ENCODE measurements at places on chromosomes 1 and 21.

- DNase-seq, result no peak
Measured at GRCh38 chr1:168387781-168388760, 107.4 kb downstream of the TBX19 start.

DNA sequence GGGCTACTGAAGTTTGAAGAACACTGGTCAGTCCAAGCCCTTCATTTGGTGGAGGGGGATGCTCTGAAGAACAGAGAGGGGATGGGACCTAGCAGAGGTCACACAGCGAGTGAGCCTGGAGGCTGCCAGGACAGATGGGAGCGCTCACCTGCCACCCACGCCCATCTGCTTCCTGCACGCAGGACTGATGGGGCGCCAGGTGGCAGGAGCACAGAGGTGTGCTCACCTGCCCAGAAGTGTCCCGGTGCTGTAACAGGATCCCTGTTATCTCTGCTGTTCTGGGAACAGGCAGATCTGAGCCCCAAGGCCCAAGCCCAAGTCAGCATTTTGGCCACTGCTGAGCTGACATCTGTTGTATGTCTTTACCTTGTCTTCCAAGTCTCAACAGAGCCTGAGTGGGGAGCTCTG, 40.5 kb downstream of the EPHB2 start:
- DNase-seq, result no peak

DNA sequence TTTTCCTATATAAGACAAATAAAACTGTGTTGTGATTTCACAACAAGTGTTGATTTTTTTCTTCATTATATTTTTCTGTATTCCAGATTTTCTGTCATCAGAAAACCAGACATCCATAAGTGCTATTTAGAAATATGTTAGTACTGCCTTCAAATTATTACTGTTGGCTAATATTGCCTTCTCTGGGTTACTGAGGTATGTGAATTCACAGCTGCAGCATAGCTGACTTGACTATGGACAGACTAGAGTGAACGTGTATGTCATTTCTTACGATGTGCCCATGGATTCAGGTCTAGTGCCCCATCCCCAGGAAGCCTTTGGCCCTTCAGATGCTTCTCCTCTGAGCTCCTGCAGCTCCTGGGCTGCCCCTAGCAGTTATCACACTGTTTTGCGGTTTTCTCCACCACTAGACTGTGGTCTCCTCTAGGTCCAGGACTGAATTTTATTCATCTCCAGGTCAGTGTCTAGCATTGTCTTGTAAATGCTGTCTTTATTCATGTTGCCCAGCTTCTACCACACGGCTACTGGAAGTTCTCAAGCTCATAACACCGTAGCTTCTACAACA, 118.5 kb downstream of the FGGY start:
- no peak for DNase-seq

DNA sequence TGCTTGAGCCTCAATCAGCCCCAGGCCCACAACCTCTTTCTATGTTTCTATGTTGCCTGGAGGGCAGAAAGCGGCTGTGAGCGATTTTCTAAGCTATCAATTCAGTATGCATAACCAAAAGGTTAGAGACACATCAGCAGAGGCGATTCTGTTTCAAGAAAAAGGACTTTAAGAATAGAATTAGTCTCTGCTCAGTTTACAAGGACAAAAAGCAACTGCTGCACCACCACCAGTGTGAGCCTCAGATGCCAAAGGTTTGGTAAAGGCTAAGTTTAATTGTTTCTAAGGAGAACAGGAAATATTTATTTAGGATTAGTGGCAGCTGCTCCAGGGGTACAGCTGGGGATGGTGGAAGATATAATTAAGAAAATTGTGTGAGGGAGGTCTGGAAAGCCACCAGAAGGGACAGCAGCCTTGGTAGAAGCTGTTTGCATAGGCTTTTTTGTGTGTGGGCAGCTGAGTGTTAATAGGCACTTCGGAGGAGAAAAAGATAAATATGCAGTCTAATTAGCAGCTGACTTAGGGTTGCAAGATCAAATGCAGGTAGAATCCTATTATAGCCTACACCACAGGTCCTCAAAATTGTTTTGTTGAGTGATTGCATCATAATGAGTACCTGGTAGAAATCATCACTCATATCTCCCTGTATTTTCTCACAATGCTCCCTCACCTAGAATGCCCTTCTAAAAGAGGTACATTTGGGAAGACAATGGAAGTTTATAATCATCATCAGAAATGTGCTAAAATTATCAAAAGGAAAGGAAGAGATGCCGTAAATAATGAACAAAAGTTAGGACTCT, 35.8 kb downstream of the ZC3H11B start:
- DNase-seq, result no peak

DNA sequence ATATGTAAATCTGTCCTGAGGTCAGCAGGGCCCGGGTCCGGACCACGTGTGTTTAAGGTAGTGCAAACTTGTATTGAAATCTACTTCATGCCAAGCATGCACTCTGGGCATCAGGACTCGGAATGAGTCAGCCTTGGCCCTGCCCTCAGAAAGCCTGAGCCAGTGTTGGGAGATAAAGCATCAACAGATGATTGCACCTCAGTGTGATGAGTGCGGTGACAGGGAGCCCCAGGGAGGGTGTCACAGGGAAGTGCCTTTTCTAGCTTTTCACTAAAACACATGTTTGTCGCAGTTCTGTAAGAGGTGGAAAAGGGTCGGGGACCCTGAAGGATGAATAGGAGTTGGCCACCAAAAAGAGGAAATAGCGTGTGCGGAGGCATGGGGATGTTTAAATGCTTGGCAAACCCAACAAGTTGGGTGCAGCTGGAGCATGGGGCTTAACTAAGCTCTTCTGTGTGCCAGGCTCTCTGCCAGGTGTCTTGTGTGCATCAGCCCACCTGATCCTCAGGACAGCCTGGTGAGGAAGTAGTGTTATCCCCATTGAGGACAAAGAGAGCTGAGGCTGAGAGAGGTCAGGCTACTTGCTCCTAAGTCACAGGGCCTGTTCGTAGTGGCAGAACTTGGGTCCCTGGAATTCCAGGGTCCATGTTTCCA, 48.2 kb upstream of the EPB41 start:
- DNase-seq, result no peak

DNA sequence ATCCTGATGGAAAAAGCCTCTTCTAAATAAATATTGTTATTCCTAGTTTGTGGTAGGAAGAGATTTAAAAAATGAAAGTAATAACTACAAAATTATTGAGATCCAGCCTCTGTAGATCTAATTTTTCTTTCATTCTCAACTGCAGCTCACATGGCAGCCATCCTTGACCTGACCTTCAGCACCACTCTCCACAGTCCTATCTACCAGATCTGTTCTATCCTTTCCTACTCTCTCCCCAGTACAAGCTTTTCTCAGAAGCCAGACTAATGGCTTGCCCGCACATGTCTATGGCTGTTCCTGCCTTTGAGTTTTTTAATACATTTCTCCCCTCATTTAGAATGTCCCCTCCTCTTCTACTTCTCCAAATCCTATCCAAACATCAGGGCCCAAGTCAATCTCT, 51.5 kb downstream of the MACO1 start:
- DNase-seq, result no peak

DNA sequence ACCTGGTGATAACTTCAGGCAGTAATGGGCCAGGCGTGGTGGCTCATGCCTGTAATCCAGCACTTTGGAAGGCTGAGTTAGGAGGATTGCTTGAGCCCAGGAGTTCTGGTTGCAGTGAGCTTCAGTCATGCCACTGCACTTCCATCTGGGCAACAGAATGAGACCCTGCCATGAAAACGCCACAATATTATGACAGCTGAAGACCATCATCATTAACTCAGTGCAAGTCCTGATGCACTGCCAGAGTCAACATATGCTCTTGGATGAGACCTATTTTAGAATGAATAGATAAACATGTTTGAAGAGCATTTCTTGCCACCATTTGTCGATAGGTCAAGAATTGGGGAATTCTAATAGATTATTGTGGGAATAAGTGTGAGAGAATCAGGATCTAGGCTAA, 26.4 kb downstream of the HENMT1 start:
- DNase-seq, result no peak

GRCh38 chr1:182707122-182707521, 22.7 kb upstream of the RGS8 start:
- DNase-seq, result no peak

- DNase-seq, result no peak
Measured at GRCh38 chr21:33286076-33286475, 19.9 kb downstream of the IL10RB start.

DNA sequence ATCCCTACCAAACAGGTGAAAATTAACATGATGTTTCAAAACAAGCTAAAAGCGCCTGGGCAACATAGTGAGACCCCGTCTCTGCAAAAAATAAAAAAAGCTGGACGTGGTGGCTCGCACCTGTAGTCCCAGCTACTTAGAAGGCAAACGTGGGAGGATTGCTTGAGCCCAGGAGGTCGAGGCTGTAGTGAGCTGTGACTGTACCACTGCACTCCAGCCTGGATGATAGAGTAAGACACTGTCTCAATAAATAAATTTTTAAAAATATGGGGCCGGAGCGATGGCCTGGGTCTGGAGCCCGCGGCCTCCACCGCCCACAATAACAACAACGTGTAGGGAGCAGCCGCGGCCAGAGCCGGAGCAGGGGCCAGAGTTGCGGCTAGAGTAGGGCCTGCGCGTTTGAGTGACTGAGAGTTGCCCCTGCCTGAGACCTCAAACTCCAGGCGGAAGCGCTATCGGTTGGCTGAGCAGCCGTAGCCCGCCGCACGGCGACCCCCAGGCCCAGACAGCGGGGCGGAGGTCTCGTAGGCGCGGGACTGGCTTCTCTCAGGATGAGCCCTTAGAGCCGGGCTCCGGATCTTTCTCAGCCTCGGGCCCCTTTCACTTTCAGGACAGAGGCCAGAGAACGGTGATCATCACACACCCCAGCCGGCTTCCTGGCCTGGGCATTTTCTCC, 41.4 kb downstream of the ZMYM1 start:
- no peak for DNase-seq

DNA sequence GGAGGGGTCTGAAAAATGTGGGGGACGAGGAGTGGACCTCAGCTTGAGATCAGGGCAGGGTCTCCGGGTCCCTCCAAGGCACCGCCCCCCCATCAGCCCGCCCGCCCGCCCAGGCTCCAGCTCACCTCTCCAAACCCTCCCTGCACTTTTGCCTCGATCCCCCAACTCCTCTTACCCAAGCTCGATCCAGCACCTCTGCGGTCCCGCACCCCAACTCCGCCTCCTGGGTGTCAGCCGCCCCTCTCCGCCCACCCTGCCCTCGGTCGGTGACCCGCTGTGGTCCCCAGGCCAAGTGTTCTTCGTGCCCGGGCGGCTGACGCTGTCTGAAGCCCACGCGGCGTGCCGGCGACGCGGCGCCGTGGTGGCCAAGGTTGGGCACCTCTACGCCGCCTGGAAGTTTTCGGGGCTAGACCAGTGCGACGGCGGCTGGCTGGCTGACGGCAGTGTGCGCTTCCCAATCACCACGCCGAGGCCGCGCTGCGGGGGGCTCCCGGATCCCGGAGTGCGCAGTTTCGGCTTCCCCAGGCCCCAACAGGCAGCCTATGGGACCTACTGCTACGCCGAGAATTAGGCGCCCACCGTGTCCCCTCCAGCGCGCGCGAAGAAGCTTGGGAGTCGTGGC, 5.7 kb downstream of the HAPLN2 start:
- DNase-seq, result no peak

DNA sequence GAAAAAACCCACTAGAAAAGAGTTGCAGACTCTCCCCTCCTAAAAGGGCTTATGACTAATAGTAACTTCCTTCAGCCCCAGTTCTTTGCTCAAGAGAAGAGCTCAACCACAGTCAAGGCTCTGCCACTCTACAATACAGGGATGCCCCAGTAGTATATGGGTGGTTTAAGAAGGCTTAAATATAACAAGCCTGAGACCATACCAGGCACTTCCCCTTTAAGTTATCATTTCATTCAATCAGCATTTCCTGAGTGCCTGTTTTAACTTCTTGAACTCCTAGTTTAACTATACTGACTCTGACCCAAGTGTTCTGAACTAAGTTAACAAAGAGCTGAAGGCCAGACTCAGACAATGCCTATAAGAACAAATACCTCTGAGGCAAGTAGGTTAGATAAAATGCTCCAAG, 19.8 kb downstream of the PRPF38A start:
- DNase-seq, result no peak

GRCh38 chr1:152392909-152393308, 21.2 kb downstream of the CRNN start:
- DNase-seq, result no peak

GRCh38 chr21:38505654-38506523, 7.6 kb upstream of the ERG start:
- DNase-seq, result peak; percentile 43

DNA sequence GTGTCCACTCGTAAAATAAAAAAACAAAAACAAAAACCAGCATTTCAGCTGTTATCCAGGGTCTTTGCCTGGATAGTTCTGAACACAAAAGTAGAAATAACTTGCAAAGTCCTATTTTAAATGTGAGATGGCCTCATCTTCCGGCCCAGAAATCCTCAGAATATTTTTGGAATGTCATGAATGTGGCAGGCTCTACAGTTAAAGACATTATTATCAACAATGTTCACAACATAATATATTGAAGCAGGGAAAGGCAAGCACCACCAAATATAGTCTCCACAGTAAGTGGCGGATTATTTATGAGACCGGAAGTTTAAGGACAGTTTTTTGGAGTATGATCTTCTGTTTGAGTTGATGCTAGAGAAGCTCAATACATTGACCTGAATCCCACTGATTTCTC, 1.2 kb upstream of the C1orf198 start:
- DNase-seq, result no peak

- no peak for DNase-seq
Measured at GRCh38 chr21:15928686-15929425, 199.1 kb downstream of the USP25 start.

- DNase-seq, result peak; percentile 45
Measured at GRCh38 chr1:23657659-23658275, 33.8 kb upstream of the RPL11 start.

GRCh38 chr1:84330125-84330984, 28.8 kb downstream of the SAMD13 start:
- DNase-seq, result no peak

GRCh38 chr1:228751360-228752098, 16.2 kb downstream of the RHOU start:
- DNase-seq, result peak; percentile 66

GRCh38 chr1:30029677-30030076, 693.7 kb downstream of the MATN1 start:
- DNase-seq, result no peak

Data from HL-60 (cell line).